Peyer's patch (tissue), 4 donors: ENCODE measurements at places on chromosomes 3 and 15. TPM values are rescaled to one million over a fixed set of nuclear protein-coding genes. Genes with fewer than 3 reads are reported as not detected.

GRCh38 chr3:115099986-115100571 is 47.0 kb downstream of the ZBTB20 start:
- DNase-seq = no peak

- DNase-seq = no peak
These were observed 113.8 kb downstream of the ADCY5 start for GRCh38 chr3:123335007-123335670.

DNA sequence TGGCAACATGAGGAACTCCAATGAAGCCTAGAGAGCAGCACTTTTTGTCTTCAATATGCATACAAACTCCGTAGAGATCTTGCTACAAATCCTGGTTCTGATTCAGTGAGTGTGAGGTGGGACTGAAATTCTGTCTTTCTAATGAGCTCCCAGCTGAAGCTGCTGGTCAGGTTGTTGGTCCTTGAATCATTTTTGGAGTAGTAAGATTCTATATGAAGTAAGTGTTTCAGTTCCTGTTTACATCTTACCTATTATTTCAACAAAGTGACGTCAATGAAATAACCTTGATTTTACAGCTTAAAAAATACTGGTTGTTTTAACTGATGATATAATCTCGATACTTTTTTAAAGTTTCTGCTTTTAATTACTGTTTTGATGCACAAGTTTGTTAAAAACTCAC is 33.9 kb downstream of the SHQ1 start:
- DNase-seq = no peak

DNA sequence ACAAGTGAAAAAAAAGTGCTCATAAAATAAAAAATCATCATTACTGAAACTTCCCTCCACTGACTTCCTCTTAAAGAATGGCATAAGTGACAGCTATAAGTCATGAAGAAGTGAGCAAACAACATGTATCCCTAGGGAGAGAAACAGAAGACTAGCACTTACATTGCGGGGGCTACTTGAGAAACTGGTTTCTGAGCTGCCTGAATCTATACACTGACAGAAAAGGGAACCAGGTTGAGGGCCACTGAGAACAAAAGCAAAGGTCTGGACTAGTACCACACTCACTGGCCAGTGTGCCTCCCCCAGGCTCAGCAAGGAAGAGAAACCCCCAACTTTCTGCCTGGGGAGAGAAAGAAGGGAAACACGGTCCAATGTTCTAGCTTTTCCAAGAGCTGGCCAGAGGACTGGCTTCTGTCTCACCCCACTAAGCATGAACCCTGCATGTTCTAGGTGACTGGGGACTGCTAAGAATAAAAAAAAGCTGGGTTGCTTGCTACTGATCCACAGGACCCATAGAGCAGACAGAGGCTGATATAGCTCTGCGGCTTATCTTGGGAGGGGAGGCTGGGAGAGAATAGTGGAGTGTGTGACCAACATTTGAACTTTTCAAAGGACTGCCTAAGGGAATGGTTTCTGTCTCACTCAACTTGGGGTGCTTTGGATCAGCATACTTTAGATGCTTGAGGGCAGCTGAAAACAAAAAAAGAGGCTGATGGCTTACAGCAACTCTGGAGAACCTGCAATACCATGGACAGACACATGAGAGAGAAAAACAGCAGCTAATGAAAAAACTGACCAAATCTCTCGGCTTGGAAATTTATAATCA is 8.1 kb downstream of the RAD18 start:
- DNase-seq = no peak

GRCh38 chr3:130085881-130086280 is 4.2 kb downstream of the ALG1L2 start:
- no peak for DNase-seq

- DNase-seq = no peak
These were observed 14.9 kb downstream of the TGM5 start for GRCh38 chr15:43251871-43252250.

GRCh38 chr15:95684126-95684525 is 646.4 kb upstream of the NR2F2 start:
- no peak for DNase-seq

DNA sequence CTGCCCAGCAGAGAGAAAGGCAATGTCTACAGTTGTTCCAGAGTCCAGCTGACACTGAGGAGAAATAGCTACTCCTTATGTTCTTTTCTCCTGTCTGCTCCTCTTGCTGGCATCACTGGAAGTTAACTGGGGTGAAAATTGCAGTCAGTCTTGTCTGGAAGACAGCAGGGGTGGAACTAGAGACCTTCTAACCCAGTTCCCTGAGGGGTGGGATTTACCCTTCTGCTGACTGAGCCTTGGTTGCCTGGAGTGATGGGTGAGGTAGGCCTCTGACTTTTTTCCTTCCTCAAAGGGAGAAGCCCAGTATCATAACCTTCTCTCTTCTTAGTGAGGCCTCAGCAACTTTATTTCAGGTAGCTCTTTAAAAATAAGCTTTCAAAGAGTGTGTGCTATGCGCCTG is 16.2 kb downstream of the ZNF609 start:
- DNase-seq = no peak

DNA sequence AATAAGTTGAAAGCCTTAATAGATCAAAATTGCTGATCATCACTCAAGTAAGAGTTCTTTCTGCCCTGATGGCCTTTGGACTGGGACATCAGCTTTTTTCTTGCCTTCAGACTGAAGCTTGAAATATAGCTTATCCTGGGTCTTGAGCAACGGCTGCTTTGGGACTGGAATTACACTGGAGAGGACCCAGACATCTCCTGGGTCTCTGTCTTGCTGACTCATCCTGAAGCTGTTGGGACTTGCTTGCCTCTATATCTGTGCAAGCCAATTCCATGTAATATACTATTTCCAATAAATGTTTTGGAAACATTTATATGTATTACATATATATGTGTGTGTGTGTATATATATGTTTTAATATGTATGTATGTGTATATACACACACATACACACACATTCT is 260.2 kb downstream of the PDZRN3 start:
- no peak for DNase-seq

DNA sequence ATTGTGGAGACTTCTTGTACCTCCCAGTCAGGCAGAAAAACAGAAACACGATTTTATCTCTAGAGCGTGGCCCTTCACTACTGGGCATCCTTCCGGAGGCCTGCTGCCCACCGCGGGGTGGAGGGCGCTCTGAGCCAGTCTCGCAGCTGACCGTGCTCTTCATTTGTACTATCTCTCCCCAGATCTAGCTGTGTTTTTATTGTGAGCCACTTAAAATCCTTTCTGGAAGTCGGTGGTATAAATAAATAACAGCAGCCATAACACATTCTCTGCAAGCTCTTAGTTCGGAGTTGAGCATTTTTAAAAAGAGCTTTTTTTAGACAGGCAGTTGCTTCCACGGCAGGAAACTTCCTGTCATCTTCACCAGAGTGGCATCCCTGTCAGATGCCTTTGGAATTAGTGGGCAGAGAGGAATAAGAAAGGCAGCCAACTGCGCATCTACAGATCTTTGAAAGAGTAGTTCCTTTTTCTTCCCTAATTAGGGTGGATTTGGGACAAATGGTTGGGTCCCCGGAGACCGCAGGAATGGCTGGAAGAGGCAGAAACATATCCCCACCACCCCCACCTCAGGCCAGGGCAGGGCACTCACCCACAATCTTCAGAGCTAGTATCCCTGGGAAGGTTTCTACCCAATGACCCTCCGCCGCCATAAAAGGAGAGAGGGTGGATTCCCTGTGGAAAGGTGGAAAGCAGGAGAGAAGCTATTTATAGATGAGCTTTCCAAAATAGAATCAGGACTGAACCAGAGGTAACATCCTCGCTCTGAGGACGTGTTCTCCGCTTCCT is 91.1 kb downstream of the TOP2B start:
- DNase-seq = no peak

- DNase-seq = no peak
These were observed 15.0 kb downstream of the CEP152 start for GRCh38 chr15:48795901-48796300.

- no peak for DNase-seq
These were observed 72.7 kb downstream of the GREM1 start for GRCh38 chr15:32790352-32790999.

- DNase-seq = no peak
These were observed 34.0 kb downstream of the LYZL4 start for GRCh38 chr3:42376344-42376798.

Gene MLH1
- 22.7 TPM for total RNA-seq

Gene SMCO1
- not detected for total RNA-seq

Gene PTPN9
- total RNA-seq = 17.3 TPM

DNA sequence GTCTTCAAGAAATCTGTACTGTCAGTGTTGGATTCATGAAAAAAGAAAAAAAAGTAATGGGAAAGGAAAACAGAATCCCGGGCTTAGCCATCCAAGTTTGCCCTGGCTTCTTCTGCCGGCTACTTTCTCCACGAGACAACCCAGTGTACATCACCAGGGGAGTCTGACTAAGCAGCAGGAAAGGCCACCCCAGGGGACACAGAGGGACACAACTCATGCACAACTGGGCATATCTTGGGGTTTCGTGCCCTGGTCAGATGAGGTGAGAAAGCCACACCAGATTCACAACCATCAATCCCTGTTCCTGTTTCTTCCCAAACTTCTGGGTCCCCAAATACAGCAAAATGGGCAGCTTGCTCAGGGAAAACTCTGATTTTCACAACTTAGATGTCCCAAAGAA is 33.2 kb downstream of the ADAMTS17 start:
- DNase-seq = no peak

- DNase-seq = no peak
These were observed 47.0 kb downstream of the PSMD6 start for GRCh38 chr3:63976161-63976871.

GRCh38 chr3:58334013-58334321 is 1.3 kb downstream of the PXK start:
- no peak for DNase-seq

DNA sequence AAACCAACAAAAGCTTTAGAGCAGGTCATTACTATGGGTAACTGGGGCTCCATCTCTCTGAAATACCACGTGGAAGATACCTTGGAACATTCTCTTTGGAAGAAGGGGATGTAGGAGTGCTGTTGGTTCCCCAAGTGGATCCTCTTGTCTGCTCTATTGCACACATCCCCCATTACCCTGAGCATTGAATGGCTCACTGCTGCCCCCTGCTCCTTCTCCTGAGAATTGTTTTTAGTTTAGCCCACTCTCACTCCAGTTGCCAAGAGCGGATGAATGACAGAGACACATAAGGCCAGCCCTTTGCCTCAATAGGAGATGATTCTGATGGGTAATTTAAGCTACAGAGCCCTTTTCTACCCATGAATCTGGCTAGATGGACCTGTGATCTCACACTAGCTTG is 135.6 kb upstream of the SUCLG2 start:
- no peak for DNase-seq

- no peak for DNase-seq
These were observed 21.9 kb upstream of the SLC30A4 start for GRCh38 chr15:45544266-45545023.

Gene MRPL46
- total RNA-seq = 13.7 TPM

DNA sequence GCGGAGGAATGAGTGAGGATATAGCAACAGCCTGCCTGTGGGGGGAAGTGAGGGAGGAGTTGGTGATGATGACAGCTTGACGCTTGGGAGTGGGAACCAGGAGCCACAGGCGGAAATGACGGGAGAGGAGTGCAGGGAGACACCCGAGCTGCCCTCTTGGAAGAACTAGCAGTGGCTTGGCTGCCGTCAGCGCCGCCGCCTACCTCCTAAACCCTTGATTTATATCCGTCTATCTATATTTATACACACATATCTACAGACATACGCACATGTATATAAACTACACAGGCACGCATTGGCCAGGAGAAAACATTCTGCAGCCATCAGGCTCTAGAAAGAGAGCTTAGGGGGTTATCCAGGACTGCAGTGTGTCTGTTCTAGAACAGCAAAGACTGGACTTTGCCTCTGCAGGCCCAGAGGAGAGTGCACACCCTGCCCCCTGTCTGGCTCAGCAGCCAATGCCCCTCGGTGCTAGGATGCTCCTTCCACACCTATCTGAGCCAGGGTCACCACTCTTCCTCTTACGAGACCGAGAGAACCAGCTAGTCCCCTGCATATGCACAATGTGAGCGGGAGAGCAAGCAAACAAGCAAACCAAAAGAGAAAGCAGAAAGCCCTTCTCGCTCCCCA is 45.3 kb upstream of the MAGEF1 start:
- peak; percentile 67 for DNase-seq

- DNase-seq = no peak
These were observed 192.3 kb upstream of the C2CD4B start for GRCh38 chr15:62357431-62357830.

DNA sequence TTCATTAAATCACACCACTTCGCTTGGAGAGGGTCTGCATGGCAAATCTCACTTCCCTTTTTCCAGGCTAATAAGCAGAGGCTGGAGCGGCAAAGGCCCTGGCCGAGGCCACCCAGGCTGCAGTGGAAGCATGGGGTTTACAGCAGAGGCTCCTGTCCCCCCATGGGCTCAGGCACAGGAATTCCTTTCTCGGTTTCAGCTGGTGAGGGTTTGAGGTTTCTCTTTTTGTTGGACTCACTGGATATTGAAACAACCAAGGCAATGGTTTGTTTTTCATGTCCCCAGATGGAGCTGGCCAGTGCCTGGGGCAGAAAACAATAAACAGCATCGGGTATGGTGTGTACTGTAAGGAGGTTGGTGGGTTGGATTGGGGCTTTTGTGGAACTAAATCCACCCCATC is 175.6 kb upstream of the RASGRP1 start:
- DNase-seq = no peak

- no peak for DNase-seq
These were observed 16.8 kb downstream of the IGDCC4 start for GRCh38 chr15:65405791-65406423.

DNA sequence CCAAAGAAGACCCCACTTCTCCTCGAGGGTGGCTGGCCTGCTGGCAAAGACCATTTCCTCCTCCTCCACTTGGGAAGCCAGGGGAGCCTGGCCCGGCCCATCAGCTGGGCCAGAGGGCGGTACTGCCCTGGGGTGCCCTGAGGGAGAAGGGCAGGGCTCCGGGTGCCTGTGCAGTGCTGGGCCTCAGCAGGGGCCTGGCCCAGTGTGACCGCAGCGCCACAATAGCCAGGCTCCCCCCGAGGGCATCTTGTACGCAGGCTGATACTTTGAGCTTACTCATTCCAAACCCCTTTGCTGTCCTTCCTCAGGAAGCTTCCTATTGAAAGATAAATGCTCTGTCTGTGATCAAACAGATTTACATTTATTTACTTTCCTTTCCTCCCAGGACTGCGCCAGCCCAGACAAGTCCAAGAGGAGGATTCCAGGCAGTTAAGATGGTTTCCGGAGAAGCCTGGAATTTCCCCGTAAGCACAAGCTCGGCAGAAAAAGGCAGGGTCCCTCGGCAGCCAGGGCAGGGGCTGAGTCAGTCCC is 240.1 kb downstream of the XXYLT1 start:
- DNase-seq = no peak

Gene RBM6
- 858 TPM for total RNA-seq

DNA sequence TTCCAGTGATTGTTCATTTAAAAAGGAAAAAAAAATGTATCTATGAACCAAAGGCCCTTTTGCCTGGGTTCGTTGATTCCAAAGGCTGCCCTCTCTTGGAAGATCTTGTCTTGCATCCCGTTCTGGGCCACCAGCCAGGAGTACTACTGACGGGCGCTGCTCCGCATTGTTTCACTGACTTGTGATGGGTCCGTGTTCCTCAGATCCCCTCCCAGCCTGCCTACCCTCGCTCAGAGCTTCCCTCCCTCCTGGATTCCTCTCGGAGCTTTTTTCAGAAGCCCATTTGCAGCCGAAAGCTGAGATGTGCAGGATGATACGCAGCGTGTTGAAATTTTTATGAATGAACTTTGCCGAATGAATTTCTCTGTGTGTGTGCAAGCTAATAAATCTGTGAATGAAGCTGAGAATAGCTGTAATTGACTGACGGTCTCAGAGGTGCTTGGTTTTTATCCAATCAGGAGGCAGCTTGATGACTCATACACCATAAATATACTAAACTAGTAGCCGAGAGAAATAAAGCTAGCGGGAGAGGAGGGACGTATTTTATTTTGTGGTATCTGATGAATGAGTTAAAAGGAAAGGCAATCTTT is at the start of gene SHC4:
TSS of gene SHC4 (minus strand) at position 396 of the 590 bp plus-strand sequence. CDS start 904 bp downstream, outside the sequence.
- peak; percentile 61 for DNase-seq

Gene TMEM158
- total RNA-seq = 5.0 TPM
